ENCODE measurements at places on chromosomes 13 and 19. TPM values are rescaled to one million over a fixed set of nuclear protein-coding genes. Genes with fewer than 3 reads are reported as not detected.

- H3K36me3 ChIP-seq, result peaks cover under 1% of the 10 kb centered on the region
- peak overlapping the region; percentile 82 for H3K4me3 ChIP-seq
- DNase-seq, result peak; percentile 85
- H3K27ac ChIP-seq, result peak overlapping the region; percentile 81
- peaks cover 64% of the 10 kb centered on the region for H3K4me1 ChIP-seq
These were observed 744 bp upstream of the POU2F2 start for GRCh38 chr19:42132851-42133528.

The NDUFB7 gene
- total RNA-seq, result 91.6 TPM

GRCh38 chr19:3073159-3073563, 10.9 kb upstream of the TLE5 start:
- H3K36me3 ChIP-seq, result no peaks in the 10 kb centered on the region
- no peak overlapping the region for H3K27ac ChIP-seq
- no peak overlapping the region for H3K4me3 ChIP-seq
- no peak for DNase-seq
- no peaks in the 10 kb centered on the region for H3K27me3 ChIP-seq

The SHISA2 gene
- 0.38 TPM for total RNA-seq

- no peaks in the 10 kb centered on the region for H3K27me3 ChIP-seq
- peaks cover 81% of the 10 kb centered on the region for H3K36me3 ChIP-seq
- H3K4me3 ChIP-seq, result no peak overlapping the region
- no peaks in the 10 kb centered on the region for H3K4me1 ChIP-seq
These were observed 18.2 kb upstream of the ZNF543 start for GRCh38 chr19:57302020-57302465.

GRCh38 chr13:95222733-95223018, 78.6 kb downstream of the ABCC4 start:
- H3K27ac ChIP-seq, result no peak overlapping the region
- peaks cover 15% of the 10 kb centered on the region for H3K4me1 ChIP-seq
- H3K27me3 ChIP-seq, result no peaks in the 10 kb centered on the region
- no peaks in the 10 kb centered on the region for H3K36me3 ChIP-seq
- no peak overlapping the region for H3K4me3 ChIP-seq

The HS6ST3 gene
- total RNA-seq, result not detected

DNA sequence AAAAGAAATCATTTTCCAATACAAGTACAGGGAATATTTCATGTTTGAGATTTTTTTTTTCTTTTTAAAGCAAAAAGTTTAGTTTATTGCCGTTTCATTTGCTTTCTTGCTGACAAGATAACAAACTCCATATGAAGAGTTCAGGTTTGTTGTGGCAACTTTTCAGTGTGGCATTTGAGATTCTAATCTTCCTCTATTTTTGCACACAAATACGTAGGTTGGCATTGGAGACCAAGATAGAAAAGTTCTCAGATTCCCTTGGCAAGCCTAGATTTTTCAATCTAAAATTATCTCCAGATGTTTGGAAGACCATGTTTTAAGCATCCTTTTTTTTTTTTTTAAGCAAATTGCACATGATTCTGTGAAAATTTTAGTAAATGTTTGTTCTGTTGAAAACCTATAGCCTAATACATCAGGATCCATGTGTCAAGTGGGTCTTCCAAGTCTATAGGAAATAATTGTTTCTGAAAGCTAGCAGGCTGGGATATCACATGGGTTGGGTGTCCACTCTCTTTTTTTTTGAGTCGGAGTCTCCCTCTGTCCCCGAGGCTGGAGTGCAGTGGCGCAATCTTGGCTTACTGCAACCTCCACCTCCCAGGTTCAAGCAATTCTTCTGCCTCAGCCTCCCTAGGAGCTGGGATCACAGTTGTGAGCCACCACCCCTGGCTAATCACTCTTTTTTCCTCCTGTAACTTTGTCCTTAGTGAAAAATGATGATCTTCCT, 2.6 kb downstream of the GARRE1 start:
- no peak overlapping the region for H3K27ac ChIP-seq
- no peaks in the 10 kb centered on the region for H3K27me3 ChIP-seq
- no peaks in the 10 kb centered on the region for H3K36me3 ChIP-seq
- H3K4me3 ChIP-seq, result peak overlapping the region; percentile 13

All from activated CD4-positive, alpha-beta memory T cell treated with anti-CD3 and anti-CD28 coated beads, Interleukin-2, amount 10 ng/mL, durations not matched to agents 7 days and 5 days (primary cell).